ENCODE measurements at places on chromosomes 2 and 18. TPM values are rescaled to one million over a fixed set of nuclear protein-coding genes. Genes with fewer than 3 reads are reported as not detected.

The SLC11A1 gene
- total RNA-seq = 0.09 TPM

The NETO1 gene
- total RNA-seq = not detected

DNA sequence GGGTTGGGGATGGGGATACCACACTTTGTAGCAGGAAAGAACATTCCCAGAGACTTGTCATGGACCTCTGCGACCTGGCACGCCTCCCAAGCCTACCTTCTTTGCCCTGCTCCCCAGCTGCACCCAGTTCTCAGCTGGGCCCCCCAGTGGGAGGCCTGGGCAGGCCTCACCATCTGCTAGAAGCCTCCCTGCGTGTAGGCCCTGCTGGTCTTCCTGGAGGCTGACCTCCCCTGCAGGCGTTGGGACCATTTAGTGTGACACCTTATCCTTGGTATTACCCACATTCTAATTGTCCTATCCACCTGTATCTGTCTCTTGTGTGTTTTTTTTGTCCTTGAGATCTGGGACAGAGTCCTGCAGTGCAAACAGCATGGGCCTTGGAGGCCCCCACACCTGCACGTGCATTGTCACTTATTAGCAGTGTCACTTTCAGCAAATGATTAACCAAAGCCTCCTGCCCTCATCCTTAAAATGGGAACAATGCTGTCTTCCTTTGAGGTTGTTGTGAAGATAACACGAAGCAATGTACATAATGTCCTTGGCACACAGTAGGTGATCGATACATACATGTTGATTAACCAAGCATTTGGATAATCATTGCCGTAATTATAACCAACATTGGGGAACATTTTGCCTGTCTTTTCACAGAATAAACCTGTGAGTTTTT is 77.2 kb downstream of the LIPG start:
- no peak for ATAC-seq

DNA sequence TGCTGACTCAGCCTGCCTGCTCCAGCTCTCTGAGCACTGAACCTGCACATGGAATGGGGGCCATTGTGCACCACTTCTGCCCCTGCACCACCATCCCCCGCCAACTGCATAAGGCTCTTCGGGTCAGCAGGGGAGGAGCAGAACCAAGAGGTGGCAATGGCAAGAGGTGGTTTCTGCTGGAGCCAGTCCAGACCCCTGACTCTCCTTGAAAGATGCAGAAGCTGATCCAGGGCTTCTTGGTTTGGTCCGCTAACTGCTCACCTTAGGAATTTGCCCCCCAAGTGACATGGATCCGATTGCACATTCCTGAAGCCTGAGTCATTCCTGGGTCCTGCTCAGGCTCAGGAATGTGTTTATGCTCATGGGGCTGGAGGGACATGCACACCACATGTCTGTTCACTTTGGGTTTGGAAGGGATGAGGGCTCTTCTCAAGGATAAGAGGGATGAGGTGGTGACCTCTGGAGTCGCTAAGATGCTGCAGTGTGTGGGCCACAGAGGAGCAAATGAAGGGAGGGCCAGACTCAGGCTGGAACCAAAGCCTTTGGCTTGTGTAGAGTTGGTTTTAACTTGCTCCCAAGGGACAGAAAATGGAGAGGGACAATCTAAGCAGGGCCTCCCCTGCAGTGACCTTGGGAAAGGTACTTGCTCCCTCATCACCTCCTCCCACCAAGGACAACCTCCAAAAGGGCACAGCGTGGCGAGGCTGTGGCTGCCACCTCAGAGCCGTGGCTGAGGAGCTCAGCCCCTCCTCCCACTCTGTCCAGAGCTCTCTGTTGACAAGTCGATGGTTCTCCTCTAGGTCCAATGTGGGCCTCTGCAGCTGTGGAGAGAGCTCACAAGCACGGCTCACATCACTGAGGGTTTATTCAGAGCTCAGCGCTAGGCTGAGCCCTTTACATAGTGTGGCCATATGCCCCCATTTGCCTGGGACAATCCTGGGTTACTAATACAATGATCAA is 66.2 kb downstream of the HS1BP3 start:
- ATAC-seq = peak; percentile 42

DNA sequence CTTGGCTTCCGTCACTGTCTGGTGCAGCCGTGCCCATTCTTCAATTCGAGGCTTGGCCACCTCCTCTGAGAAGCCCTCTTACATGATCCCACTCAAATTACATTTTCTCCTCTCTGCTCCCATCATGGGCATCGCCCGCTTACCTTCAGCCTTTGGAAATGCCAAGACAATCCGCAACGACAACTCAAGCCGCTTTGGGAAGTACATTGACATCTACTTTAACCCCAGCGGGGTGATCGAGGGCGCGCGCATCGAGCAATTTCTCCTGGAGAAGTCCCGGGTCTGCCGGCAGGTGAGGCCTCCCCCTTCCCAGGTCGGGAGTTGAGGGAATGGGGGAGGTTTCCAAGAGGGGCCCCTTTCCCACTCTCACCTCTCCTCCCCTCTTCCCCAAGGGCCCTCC is 38.3 kb downstream of the MYO7B start:
- ATAC-seq = no peak

GRCh38 chr2:158806941-158807340 is 11.8 kb downstream of the DAPL1 start:
- ATAC-seq = no peak
